ENCODE measurements at places on chromosomes 6 and 20.

GRCh38 chr6:89928604-89929003, 34.3 kb downstream of the GJA10 start:
- DNase-seq = peak; percentile 38

DNA sequence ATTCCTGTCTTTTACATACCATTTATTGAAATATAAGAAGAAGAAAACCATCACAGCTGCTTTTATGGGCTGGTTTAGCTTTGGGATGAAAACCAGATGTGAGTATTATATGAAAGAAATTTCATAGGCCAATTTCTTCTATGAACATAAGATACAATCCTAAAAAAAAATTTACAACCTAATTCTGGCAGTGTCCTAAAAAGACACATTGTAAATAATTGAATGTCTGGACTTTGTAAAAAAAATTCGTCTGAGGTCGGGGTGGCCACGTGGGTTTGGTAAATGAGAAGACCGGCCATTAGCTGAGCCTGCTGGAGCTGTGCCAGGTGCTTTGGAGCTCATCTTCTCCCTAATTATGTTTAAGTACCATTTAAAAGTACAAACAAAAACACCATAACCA, 26.8 kb downstream of the DACT2 start:
- no peak for DNase-seq

DNA sequence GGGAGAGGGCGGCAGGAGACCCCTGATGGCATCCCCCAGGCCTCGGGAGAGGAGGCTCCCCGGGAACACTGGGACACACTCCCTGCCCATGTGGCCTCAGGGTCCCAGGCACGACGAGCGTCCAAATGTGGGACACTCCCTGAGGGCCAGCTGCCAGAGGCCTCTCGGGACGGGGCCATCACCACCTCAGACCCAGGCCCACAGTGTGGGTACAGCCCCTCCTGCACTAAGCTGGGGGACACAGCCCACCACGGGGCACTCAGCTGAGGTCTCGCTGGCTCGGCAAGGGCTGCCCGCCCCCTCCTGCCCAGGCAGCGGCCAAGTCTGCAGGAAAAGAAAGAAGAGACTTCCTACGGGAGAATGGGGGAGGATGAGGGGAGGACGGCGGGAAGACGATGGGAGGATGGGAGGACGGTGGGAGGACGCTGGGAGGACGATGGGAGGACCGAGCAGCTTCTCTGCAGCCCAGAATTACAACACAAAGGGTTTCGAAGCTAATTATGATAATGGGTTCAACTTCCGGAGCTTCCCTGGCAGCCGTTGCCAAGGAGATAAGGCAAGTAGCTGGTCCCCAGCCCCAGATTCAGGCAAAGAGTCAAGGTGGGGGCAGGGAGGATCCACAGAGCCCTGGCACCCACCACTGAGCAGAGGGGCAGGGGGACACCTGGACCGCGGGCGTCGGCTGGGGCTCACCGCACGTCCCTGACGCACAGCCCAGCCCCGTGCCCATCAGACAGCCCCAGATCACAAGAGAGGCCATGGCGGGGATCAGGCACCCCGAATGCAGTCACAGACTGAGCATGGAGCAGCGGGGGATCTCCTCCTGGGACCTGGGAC, 17.5 kb downstream of the KCNQ2 start:
- DNase-seq = no peak

- peak; percentile 39 for DNase-seq
Observed at GRCh38 chr20:44618318-44618731, 33.2 kb downstream of the ADA start.

DNA sequence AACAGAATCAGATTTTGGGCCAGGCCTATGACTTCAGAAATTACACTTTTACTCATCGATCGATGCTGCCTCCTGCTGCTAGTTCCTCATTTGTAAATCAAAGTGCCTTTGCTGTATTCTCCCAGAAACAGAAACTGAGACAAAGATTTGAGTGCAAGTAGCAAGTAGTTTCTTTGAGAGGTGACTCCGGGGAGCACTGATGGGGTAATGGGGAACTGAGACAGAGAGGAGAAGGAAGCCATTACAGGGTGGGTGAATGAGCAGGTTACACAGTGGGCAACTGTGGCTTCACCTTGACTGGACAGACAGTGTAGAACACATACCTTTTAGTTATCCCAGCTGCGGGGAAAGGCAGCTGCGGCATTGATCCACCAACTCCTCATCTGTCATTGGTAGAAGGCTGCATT, 9.7 kb upstream of the CD40 start:
- DNase-seq = no peak

GRCh38 chr6:15801912-15802311, 139.1 kb upstream of the DTNBP1 start:
- DNase-seq = no peak

DNA sequence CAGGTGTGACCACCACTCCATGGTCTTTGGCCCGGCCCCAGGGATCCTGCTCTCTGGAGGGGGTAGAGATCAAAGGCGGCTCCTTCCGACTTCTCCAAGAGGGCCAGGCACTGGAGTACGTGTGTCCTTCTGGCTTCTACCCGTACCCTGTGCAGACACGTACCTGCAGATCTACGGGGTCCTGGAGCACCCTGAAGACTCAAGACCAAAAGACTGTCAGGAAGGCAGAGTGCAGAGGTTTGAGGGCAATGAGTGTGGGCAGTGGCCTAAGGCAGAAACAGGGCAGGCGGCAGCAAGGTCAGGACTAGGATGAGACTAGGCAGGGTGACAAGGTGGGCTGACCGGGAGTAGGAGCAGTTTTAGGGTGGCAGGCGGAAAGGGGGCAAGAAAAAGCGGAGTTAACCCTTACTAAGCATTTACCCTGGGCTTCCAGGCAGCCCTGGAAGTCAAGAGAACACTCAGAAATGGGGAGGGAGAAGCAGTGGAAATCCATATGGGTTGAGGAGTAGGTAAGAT, 533 bp downstream of the CFB start:
- no peak for DNase-seq
